ENCODE measurements at places on chromosomes 1 and 21.
A peak's percentile ranks its signal among the peaks of the same experiment; 100 is the strongest.

- no peak for DNase-seq
Measured at GRCh38 chr1:229597877-229598276, 28.0 kb downstream of the TAF5L start.

- peak; percentile 84 for DNase-seq
Measured at GRCh38 chr21:38773099-38774061, 32.3 kb upstream of the ETS2 start.

GRCh38 chr1:202201266-202201665, 7.7 kb downstream of the LGR6 start:
- no peak for DNase-seq

DNA sequence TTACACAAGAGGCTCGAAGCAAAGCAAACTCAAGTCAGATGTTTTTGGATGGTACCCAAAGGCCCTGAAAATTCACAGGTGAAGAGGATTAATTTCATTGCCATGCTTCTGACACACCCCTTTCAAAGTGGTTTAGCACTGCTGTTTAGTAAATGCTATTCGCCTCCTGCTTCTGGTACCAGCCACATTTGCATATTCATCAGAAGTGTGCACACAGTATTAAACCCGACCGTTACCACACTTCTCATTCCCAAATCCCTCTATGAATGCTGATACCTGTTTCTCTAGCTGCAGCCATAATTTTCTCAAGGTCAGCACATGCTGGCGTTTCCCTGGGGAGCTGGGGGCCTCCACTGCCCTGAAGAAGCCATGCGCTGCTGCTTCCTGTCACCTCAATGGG, 179.8 kb upstream of the DAB1 start:
- no peak for DNase-seq

DNA sequence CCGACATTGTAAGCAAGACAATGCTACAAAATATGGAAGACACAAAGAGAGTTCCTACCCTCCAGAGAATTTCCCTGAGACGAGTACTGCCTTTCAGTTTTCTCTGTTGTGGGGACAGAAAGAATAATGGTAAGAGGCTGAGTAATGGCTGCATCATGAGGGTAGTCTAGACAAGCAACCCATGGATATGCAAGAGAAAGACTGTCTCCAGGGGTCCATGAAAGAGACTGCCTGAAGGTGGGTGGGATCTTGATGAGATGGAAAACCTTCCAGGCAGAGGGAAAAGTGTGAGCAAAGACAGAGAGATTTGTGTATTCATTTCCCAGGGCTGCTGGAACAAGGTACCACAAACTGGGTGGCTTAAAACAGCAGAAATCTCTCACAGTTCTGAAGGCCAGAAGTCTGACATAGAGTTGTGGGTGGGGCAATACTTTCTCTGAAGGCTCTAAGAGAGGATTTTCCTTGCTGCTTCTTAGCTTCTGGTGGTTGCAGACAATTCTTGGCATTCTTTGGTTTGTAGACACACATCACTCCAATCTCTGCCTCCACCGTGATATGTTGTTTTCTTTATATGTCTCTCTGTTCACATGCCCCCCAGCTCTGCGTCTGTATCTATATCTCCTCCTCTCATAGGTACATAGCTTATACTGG, 41.4 kb downstream of the ANP32E start:
- no peak for DNase-seq

Data from dermis blood vessel endothelial cell (primary cell).